IPS DF 19.7 (cell line): ENCODE measurements at places on chromosomes 1 and 21.

GRCh38 chr1:98565951-98566350, 95.6 kb upstream of the SNX7 start:
- no peak for DNase-seq

DNA sequence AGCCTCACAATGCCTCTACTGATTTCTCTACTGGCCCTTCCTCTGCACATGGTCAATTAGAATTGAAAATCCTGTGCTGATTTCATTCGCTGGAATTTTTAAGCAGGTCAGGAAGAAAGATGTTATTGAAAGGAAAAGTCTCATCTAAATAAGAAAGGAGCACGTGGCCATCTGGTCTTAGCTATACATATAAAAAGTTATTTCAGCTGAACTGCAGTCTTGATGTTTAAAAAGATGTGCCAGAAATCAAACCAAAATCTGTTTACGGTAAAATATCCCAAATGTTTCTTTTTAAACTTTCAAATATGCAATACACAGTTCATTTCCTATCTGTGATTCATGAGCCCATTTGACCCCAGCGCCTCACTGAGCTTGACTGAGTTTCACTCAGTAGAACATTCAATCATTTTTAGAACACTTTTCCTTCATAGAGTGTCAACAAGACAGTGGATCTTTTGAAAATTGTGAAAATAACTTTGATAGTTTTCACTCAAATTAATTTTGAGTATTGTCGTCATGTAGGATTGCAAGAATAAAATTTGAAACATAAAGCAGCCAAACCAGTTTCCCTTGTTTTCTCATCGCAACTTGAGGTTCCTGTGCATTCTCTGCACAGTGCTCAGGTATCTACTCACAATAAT, 293.6 kb downstream of the PTPRC start:
- DNase-seq = no peak

GRCh38 chr1:71083271-71083670, 2.4 kb upstream of the ZRANB2 start:
- DNase-seq = no peak

GRCh38 chr1:211648980-211649934, 26.2 kb downstream of the NEK2 start:
- DNase-seq = no peak

DNA sequence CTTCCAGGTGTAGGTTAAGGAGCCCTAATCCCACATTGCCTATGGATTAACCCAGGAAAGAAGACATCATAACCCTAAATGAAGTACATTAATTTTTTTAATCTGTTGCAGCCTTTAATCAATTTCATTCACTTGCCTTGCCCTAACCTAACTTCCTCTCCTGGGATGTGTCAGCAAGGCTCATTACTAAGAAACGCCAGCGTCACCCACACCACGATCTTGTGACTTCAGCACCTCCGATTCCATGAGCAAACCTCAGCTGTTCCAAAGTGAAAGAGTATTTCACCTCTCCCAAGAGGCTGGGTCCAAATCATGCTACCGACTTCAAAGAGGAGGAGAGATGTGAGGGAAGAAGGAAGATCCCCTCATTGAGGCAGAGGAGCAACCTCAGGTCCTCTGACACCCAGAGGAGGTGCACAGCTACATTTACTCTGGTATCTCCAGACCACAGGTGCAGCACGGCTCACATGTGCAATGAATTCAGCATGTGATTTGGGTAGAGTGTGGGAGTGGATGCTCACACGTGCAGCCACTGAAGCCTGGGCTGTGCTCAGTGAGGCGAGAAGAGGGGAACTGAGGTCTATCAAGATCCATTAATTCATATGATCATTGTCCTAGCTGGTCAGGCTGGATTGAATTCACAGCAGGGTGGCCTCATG, 134.1 kb downstream of the SLC30A10 start:
- DNase-seq = no peak

DNA sequence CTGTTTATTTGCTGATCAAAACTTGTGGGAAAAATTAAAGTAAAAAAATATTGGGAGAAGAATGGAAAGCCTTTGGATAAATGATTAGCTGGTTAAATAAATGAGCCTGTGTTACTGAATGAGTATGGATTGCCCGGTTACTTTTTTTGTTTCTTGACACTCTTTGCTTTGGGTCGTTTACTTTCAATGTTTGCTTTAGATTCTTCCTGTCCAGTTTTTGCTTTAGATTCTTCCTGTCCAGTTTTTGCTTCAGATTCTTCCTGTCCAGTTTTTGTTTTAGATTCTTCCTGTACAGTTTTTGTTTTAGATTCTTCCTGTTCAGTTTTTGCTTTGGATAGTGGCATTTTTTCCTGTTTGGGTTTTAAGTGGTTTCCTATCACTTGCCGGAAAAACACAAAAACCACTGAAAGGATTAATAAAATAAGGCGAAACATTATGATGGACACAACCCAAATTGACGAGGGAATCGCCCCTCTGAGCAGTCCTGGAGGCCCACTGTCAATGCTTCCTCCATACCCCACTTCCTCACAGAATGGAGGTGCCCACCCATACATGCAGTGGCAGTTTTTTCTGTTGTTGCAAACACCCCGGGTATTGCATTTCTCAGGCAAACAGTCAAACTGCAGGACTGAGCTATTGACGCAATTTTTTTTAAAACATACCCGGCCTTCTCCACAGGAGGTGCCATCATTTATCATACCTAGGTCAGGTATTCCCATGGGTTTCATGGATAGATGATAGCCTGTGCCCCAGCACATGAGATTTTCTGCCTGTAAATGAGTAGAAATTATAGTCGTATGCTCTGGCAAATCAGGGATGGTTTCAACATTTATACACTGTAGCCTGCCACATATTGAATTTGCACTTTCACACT, 2.3 kb downstream of the ADAM30 start:
- DNase-seq = no peak

DNA sequence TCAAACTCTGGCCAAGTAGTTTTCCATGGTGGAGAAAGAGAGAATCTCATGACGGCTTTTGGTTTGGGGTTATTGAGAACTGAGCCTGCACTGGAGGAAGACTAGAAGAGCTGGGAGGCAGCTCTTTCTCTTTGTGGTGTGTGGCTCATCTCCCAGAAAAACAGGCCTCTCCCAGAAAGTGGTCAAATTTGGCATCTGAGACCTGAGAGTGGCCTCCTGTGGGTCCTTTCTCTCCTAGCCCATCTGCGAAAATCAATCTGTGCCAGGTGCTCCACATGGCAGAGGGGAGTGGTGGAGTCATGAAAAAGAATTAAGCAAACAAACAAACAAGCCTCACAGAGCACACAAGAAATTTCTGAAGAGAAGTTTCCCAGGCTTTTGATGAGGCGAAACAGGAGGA, 305.0 kb downstream of the ST6GALNAC3 start:
- no peak for DNase-seq

GRCh38 chr1:89023026-89023425, 360 bp upstream of the GBP3 start:
- no peak for DNase-seq

DNA sequence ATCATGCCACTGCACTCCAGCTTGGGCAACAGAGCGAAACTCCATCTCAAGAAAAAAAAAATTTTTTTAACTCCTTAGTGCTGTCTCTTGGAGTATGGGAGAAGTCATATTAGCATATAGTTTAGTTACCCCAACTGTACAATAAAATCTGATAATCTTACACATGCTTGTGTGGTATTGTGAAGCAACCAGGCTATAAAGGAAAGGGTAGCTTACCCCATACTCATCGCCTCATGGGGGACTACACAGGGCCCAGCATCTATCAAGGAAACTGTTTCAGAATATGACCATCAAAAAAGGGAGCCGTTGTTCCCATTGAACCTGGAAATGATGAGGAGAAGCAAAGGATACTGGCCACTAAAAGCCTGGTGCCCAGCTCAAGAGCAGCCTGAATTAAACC, 3.0 kb upstream of the TRAF3IP3 start:
- DNase-seq = no peak

GRCh38 chr21:43333298-43334062, 93.5 kb downstream of the SIK1 start:
- DNase-seq = no peak
